Substantia nigra (tissue), 51 donors: ENCODE measurements at places on chromosomes 12 and 14.

DNA sequence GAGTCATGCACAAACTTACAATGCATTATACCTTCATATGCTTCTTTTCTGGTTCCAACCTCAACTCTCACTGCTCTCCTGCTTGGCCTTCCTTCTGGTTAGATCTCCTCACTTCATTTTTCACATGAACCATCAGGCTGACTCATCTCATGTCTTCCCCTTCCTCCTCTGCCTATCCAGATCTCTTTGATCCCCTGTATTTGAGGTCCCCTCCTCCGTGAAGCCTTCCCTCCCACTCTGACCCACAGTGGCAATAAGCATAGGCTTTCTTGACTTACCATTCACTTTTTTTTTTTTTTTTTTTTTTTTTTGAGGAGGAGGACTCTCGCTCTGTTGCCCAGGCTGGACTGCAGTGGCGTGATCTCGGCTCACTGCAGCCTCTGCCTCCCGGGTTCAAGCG is 14.7 kb upstream of the ASIC1 start:
- DNase-seq: no peak

GRCh38 chr12:105106621-105107020 is 910 bp upstream of the WASHC4 start:
- DNase-seq: no peak

DNA sequence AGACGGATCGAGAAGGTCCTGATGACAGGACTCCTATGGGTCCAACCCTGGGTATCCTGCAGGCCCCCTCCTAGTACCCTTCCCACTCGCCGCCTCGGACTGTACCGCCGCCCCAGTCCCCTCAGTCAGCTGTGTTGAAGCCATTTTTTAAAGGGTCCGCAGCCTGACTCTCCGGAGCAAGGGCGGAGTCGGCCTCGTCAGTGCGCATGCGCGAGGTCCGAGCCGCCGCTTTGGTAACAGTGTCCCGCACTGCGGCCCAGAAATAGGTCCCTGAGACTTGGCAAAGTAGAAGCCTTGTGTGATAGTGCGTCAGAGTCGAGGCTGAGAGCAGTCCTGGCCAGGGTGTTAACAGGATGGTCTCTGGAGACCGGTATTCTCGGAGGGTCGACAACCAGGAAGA is 769.0 kb upstream of the ALG10B start:
- no peak for DNase-seq

DNA sequence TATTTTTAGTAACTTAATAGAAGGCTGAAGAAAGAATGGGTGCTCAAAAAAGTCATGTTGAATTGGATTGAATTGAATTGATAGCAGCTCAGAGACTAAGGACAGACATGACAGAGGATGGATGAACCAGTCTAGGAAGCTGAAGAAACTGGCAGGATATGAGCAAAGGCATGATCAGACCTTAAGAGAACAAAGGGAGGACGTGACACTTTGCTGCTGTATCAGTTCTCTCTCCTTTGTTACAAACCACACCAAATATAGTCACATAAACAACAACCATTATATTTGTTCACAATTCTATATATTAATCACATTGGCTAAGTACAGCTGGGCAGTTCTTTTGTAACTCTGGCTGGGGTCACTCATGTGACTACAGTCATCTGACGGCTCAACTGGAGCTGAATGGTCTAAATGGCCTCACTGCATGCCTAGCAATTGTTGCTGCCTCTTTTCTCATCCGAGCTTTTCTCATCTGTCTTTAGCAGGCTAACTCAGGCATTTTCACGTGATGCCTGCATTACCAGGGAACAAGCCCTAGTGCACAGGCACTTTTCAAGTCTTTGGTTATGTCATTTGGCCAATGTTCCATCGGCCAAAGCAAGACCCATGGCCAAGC is 355.0 kb downstream of the ETNK1 start:
- DNase-seq: no peak

GRCh38 chr14:53621921-53622320 is 334.7 kb downstream of the BMP4 start:
- no peak for DNase-seq

DNA sequence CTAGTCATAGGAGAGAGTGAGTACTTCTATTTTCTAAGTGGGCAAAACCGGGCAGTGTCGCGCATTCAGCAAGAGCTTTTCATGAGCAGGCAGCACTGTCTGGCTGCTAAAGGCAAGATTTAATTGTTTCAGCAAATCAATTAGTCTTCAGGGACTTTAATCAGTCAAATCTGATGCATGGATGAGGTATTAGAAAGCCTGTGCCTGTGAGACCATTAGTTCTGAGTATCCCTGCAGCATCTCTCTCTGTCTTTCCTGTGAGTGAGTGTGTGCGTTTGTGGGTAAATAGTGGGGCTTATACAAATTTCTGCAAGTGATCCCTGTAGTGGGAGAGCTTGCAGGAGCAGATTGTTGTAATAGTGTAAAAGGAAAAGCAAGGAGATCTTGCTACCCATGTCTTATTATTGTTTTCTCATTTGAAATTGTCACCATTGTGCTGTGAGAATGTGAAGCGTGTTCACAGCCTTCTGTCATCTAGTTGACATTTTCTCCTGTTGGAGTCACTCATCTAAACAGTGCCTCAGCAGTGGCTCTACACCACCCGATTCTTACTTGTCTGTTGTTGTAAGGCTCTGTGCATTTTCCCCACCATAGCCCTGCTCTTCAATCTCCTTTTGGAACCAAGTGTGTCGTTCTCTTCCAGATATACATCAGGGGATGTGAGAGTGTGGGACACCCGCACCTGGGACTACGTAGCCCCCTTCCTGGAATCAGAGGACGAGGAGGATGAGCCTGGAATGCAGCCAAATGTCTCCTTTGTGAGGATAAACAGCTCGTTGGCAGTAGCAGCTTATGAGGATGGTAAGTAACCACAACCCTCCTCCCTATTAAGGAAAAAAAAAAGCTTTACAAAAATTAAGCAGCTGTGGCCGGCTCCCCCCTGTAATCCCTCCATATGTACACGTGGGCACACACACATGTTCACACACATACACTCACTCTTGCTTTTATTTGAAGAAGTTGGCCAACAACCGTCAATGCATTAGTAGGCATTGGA is 53.6 kb downstream of the FBXW8 start:
- DNase-seq: no peak

DNA sequence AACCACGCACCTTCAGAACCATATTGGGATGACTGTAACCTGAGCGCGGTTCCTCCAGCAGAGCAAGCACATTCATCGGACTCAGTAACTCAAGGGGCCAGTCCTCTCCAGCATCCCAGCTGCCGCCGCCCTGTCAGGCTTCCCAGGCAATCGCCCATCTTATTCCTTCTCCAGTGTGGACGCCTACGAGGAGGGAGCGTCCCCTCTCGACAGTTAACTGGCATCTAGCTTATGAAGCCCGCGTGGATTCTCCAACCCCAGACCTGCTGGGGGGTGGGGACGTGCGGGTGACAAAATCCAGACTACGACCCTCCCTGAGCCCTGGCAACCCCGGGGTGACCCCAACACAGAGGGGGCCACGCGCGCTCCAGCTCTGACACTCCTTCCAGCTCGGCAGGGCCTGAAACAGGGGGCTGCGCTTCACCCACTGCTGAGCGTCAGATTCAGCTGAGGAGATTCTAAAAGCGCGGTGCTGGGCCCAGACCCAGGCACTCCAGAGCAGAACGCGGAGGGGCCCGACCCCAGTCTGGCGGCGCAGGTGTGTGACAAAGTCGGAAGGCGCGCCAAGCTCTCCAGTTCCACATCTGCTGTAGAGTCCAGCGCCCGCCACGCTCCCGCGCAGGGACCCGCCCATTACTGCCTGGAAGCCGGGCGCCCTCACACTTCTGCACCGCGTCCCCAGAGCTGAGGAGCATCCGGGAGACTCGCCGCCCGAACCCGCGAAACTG is 43.9 kb upstream of the ESR2 start:
- DNase-seq: peak; percentile 37

DNA sequence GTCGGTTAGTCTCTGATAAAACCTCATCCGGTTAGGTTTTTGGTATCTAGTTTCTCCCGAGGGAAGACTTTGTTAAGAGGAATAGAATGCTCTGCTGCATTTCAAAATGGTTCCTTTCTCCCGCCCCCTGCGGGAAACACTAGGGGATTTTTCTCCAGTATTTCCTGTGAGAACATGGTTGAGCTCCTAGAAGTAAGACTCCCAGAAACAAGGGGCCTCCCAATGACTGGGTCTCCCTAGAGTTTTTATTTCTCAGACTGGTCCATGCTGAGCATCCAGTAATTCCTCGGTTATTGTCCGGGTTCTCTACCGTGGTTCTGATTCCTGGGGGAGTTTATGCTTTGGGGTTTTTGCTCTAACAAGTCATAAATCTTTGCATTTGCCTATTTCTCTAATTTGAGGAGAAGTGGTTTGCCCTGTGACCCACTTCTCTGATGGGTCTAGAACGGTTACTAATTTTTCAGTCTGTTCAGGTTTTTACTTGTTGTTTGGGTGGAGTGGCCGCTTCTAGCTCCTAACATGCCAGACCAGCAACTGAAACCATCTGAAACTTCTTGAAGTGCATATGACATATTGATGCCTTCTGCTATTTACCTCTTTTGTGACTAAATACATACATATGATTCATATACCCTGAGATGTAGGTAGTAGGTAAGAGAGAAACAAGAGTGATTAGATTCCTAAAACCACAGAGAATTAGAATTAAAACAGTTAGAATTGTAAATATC is 25.1 kb downstream of the TESPA1 start:
- DNase-seq: no peak

GRCh38 chr12:110844551-110845338 is 2.0 kb upstream of the CCDC63 start:
- DNase-seq: no peak

DNA sequence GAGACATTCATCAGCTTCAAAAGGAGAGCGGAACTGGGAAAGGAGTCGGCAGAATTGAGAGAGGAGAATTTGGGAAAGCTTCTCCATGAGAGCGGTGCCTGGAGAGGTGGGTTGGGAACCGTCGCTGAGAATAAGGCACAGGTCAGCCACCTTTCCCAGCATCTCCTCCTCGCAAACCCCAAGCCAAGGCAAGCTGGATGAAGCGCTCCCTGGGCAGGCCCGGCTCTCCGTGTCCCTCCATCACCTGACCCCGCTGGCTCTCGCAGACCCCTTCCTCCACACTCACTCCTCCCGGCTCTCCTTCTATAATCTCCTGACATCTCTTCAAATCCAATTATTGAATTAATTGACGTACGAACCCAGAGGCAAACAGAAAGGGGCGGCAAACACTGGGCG is 18.9 kb upstream of the ATP5MC2 start:
- no peak for DNase-seq

- DNase-seq: no peak
Observed at GRCh38 chr12:110934093-110934852, 13.9 kb upstream of the MYL2 start.

DNA sequence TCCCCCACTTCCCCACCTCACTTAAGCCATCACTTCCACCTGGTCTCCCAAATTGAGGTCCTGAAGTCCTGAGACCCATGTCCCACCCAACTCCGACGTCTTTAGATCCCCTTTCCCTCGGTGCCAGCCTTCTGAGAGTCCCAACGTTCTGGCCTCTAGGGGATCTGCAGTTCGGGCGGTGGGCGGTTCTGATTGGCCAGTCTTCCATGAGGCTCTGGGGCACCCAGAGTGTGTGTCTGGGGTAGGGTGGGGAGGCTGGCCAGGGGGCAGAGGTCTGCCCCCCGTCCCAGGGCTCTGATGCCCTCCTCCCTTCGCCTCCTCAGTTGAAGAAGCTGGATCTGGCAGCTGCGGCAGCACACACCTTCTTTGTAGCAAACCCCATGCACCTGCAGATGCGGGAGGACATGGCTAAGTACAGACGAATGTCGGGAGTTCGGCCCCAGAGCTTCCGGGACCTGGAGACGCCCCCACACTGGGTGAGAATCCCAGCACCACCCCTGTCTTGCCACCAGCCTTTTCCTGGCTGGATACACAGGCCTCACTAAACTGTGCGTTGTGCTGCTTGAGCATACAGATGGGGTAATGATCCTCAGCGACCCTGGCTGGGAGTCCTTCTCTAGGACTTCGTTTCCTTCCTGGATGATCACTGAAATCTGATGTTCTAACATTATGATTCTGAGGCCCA is 1.5 kb downstream of the P3H3 start:
- DNase-seq: no peak

- DNase-seq: no peak
Observed at GRCh38 chr12:98465505-98465904, 49.9 kb upstream of the TMPO start.

DNA sequence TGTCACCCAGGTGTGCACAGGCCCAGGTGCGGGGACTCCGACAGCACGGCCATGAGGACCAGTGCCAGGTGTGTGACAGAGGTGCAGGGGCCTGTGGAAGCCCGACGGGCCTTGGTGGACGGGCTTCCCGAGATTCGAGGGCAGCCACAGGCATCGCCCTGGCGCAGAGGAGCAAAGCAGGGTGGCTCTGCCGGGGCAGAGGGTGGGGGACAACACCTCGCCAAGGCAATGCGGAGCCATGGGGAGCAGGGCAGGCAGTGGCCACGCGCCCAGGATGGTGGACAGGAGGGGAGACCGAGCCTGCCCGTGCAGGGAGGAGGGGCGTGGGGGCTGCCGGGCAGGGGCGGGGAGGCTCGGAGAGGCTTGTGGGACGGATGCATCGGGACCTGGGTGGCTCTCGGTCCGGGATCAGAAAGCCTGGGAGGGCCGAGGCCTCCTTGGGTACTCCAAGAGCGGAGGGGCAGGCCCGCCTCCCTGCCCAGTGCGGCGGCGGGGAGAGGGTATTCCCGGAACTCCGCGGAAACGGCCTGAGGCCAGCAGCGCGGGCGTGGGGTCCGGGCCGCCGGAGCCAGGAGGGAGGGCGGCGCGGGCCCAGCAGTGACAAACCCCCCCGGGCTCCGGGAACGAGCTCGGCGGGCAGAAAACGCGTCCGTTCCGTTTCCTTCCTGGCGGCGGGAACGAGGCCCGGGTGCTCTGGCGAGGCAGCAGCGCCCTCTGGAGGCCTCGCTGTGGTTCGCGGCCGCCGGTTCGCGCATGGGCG is 1.6 kb downstream of the TMEM121 start:
- peak; percentile 51 for DNase-seq

DNA sequence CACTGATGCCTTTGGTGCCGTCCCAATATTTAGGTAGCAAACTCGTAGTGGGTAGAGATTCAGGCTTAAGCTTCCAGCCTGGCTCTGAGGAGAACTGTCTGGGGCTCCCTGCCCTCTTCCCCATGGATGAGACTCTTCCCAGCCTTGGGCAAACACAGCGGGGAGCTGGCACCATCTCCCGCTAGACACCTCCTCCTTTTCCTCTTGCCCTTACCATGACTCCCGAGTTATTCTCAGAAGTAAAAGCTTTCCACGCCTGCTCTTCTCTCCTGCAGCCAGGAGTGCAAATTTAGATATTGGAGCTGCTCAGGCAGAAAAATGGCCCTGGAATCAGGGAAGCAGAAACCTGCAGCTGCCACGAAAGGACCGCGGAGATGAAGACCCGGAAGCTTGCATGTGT is 45.6 kb upstream of the RBM19 start:
- no peak for DNase-seq

GRCh38 chr14:51547260-51547659 is 104.5 kb upstream of the FRMD6 start:
- DNase-seq: no peak

GRCh38 chr14:61581340-61581739 is 114.0 kb upstream of the HIF1A start:
- DNase-seq: no peak

- no peak for DNase-seq
Observed at GRCh38 chr12:85523197-85523596, 243.2 kb downstream of the ALX1 start.
